ENCODE measurements at places on chromosomes 11 and 22. TPM values are rescaled to one million over a fixed set of nuclear protein-coding genes. Genes with fewer than 3 reads are reported as not detected.

Gene RRAS2
- total RNA-seq = 39.3 TPM

Gene DGCR6
- 17.5 TPM for total RNA-seq

Gene GPR83
- not detected for total RNA-seq

Gene PVALB
- total RNA-seq = not detected

Gene OR52I2
- total RNA-seq = not detected

Gene C22orf31
- not detected for total RNA-seq

DNA sequence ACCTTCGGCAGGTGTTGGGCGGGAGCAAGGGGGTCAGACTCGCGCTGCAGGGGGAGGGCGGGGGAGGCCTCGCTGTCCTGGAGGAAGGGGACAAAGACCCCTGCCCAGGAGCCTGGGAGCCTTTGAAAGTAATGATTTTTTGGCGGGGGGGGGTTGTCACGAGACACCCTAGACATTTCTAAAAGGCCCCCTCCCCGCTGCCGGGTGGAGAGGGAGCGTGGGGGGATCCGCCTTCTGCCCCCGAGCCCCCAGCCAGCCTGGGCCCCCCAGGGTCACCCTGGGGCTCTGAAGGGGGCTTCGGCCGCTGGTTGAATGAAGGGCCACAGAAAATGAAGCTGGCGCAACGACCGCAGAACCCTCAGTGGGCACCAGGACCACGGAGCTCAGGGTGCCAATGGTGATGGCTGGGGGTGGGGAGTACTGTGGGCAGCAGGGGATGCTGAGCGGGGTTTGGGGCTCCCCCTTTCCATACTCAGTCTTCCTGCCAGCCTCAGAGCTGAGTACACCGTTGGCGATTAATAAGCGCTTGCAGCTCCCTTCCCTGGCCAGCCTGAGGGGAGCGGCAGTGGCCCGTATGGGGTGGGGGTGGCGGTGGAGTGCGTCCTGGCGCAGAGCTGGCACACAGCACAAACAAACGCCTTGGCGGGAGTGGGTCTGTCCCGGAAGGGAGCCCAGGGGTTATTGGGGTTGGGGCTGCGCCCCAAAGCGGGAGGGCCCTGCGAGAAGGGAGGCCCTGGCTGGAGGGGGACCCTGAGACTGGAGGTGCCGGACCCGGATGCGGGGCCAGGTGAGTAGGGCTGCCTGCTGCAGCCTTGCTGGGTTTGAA lies 1.2 kb upstream of the DUSP8 start:
- DNase-seq = no peak

GRCh38 chr11:128492903-128493569 lies 94.3 kb downstream of the ETS1 start:
- no peak for DNase-seq

DNA sequence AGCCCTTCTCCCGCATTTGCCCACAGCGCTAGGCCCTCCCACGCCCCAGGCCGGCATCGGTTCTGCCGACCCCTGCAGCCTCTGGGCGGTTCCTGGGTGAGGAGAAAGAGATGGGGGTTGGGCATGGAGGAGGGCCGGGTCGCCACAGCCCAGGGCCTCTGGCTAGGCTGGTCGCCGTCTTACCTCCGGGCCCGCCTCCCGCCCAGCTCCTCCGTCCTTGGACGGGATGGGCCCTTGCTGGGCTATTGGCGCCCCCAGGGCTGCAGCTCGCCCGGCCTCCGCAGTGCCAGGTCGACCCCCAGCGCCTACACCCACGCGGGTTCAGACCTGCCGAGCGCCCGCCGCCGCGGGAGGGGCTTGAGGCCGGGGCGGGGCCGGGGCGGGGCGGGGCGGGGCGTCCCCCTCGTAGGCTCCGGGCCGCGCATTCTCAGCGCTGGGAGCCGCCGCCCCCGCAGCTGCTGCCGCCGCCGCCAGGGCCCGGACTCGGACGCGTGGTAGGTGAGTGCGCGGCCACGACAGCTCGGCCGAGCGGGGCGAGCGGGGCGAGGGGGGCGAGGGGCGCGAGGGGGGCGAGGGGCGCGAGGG lies at the start of gene CD151:
TSS of gene CD151 (plus strand) at position 424 of the 585 bp plus-strand sequence. CDS start 3,118 bp downstream, outside the sequence.
- DNase-seq = no peak

GRCh38 chr22:36769541-36770512 lies 6.1 kb downstream of the IFT27 start:
- DNase-seq = no peak

DNA sequence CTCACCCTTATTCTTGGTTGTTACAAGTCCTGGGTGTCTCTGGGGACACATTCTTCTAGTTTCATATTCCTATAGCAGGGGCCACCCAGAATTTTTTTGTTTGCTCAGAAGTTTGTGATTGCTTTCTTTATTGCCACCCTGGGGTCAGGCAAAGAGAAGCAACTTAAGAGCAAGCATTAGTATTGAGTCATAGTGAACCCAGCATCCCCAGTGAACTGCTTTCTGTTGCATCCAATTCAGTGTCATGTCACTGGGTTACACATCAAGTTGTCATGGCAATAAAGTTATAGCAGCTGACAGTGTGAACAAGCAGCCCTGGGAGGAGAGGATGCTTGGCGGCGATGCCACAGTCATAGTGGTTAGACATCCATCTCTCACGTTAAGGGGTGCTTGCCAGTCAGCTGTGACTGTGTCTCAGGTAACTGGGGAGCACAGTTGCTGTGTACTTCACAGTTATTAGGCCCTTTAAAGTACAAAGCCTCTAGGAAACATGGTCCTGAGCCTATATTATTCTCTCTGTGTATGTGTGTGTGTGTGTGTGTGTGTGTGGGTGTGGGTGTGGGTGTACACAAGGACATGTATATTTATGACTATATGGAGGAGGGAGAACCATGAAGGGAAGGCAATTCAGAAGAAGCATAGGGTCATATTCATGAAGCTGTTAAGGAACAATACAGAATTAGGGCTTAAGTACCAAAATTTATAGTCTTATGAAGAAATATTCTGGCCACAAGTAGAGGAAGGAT lies 52.5 kb downstream of the TRIM44 start:
- no peak for DNase-seq

- no peak for DNase-seq
These were observed 42.4 kb downstream of the ADAMTS8 start for GRCh38 chr11:130386056-130386455.

DNA sequence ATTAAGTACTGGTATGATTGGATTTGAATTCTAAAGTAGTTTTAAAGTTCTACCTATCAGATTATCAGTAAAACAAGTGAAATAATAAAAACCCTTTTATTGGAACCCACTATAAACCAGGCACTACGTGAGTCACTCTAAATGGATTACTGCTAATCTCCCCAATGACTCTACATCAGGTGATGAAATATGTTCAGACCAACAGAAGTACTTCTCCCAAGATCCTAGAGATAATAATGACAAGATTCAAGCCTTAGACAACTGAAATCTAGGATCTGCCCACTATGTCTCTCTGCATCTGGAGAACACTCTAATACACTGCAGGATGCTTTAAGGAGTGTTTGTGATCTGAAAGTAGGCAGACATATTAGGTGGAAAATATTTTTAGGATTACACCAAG lies 652.1 kb upstream of the CHORDC1 start:
- DNase-seq = no peak

DNA sequence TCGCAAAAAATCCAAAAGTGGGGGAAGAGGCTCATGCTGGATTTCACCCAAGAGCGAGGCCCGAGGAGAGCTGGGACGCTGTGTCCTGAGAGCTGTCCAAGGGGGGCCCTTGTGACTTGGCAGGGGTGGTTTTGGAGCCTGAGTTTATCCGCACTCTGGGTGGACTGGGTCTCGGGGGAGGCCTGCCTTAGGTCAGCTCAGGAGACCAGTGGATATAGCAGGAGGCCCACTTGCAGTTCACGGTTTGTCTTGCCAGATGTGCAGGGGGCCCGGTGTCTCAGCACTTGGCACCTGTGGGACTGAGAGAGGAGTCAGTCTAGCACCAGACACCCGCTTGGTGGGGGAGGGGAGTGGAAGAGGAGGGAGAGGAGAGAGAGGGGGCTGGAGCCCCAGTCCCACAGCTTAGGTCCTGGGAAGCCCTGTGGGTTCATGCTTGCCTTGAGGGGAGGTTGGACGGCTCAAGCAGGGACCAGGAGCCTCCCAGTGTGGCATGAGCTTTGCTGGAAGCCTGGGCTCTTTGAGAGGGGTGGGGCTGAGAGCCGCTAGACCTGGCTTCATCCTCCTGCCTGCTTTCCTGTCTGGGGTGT lies 33.4 kb downstream of the PARVB start:
- DNase-seq = peak; percentile 63

DNA sequence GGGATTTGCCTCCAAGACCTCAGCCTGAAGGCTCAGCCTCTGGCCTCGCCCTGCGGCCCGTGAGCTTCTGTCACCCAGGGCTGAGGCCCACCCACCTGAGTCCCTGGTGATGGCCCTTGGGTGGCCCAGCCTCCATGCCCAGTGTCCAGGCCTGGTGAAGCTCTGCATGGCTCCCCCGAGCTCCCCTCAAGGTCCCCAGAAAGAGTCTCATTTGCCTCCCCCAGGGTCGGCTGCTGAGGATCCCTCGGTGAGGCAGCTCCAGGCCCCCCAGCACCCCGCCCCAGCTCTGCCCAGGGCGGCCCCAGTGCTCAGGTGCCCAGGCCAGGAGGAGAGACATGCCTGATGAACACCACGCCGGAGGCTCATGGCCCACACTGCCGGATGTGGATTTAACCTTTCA lies 2.1 kb upstream of the TH start:
- DNase-seq = no peak

GRCh38 chr11:110032957-110033570 lies 60.1 kb upstream of the ZC3H12C start:
- no peak for DNase-seq

- no peak for DNase-seq
These were observed 16.3 kb downstream of the LGR4 start for GRCh38 chr11:27456140-27456794.

DNA sequence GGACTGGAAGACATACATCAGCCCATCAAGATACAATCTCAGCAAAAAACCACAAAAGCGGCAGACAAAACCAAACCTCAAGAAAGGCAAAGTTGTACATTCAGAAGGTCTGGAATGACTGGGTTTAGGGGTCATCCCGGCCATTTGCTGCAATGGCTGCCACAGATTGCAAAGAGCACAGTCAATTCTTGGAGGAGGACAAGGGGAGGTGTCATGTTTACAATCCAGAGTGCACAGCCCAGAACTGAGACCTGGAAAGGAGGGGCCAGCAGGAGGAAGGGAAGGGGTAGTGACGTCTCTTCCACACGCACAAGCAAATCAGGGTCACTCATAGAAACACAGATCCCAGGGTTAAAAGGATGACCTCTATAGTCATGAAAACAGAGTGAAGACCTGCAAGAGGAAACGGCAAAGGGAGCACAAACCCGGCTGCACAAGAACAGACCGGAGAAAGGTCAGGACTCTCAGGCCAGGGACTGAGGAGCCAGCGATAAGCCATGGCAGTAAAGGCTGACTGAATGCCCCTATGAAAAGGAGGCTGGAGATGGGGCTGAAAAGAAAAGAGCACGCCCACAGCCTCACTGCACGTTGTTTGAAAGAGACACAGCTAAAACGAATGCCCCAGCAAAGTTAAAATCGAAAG lies 18.2 kb upstream of the MUC5AC start:
- no peak for DNase-seq

DNA sequence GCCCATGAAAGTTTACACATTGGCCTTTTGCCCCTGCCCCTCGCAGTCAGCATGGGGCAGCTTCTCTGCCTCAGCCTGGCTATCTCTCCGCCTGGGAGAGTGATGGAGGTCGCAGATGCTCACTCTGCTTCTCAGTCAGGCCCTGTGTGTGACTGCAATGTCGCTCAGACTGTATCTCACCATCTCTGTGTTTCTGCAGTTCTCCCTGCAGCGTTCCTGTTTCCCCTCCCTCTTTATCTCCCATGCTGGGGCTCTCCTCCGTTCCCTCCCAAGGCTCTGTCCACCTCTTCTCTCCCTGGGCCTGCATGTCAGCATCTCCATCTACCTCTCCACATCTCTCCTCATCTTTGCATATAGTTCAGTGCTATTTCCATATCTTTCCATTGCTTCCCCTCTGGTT lies 38.1 kb downstream of the SLC22A12 start:
- DNase-seq = no peak

DNA sequence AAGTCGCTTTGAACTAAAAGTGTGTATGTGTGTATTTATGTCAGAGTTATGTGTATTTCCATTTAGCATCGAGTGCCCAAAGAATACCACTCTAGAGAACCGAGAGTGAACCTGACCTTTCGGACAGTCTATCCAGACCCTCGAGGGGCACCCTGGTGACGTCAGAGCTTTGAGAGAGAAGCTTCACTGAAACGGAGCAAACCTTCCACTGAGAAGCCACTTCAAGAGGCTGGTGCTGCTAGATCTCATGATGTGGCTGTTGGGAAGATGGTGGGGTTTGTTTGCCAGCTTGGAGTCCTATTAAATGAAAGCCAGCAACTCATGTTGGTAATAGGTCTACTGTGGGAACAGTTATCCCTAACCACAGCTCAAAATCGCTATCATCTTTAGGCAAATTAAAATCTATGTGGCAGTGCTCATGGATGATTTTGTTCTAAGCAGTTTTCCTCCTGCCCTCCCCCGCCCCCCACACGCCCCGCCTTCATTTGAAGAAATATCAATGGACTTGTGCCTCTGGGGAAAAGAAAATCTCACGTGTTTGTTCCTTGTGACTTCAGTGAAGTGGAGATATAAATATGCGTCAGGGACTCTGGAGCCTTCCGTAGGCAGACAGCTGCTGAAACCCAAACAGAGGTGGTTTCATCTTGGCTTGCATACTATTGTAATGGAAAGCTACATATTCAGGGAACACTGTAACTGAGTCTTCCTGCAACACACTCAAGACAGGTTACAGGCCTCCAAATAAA lies 22.4 kb upstream of the C11orf96 start:
- no peak for DNase-seq

DNA sequence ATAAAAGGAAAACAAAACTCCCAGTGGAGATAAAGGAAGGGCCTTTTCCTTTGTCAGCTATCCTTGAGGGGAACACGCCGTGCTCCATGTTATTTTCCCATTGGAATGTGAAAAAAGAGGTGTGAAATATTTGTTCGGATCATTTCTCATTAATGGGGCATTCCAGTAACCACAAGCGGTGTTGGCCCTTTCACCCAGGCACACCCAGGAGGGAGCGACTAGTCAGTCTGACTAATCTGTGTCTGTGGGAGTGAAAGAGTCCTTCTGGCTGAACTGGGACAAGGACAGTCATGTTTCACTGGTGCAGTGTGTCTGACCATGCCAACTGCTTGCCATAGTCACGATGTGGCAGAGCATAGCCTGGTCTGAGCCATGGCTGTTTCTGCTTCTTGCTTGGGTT lies 13.0 kb upstream of the MYEOV start:
- DNase-seq = peak; percentile 79

Data from right atrium auricular region (tissue), 2 donors.